ENCODE measurements at places on chromosomes 7 and 10.
A peak's percentile ranks its signal among the peaks of the same experiment; 100 is the strongest.

GRCh38 chr7:29865526-29865925 lies 59.2 kb downstream of the WIPF3 start:
- DNase-seq: no peak

GRCh38 chr7:48028938-48029337 lies at the start of gene SUN3:
Gene SUN3, minus strand, starts transcription at chr7:48029107. Its CDS starts 169 bp downstream, at chr7:48028938.
- no peak for DNase-seq

DNA sequence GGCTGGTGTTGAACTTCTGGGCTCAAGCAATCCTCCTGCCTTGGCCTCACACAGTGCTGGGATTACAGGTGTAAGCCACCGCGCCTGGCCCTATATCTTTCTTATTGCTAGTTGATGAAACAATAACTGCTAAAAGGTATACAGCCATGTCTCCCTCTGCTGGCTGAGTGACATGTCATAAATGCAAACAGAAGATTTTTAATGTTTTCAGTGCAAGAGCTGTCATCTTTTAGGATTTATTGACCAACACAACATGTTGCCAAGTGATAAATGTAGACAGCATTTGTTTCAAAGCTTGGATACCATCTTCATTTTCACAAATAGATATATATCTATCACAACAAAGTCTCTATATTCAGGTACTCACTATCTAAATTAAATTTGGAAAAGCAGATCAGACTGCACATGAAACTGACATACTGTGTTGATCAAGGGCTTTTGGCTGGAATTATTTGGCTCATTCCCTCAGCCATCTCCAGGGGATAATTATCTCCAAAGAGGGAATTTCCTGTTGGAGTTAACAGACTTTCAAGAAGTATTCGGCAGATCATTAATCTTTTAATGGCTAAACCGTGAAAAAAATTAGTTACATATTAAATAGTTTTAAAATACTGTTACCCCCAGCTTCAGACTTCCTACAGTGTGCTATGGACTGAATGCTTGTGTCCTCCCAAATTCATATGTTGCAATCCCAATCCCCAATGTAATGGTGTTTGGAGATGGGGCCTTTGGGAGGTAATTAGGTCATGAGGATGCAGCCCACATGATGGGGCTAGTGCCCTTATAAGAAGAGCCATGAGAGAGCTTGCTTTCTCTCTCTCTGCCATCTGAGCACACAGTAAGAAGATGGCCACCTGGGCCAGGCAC lies 41.3 kb upstream of the SRPK2 start:
- DNase-seq: peak; percentile 33

- no peak for DNase-seq
Observed at GRCh38 chr7:73674468-73675124, 7.0 kb downstream of the VPS37D start.

GRCh38 chr10:71512761-71513539 lies 116.2 kb downstream of the CDH23 start:
- no peak for DNase-seq

DNA sequence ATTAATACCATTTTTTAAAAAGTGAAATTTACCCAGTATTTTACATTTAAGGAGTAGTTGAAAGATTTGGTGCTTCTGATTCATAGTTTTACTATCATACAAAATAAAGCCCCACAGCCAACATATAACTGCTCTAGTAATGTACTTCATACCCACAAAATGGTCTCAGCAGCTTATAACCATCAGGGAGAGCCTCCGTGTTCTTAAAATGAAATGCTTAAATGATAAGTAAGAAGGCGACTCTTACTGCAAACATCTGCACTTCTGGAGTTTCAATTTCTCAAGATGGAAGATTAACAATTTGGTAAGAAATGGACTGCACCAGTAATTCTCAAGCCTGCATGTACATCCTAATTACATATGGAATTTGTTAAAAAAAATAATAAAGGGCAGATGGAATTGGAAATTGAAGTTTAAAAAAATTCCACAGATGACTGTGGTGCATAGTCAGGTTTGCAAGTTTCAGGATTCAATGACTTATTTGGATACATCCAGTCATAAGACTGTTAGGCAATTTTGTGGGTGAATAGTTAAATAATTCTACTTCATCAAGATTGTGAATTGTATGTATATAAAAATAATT lies 461.0 kb downstream of the KIF20B start:
- no peak for DNase-seq

DNA sequence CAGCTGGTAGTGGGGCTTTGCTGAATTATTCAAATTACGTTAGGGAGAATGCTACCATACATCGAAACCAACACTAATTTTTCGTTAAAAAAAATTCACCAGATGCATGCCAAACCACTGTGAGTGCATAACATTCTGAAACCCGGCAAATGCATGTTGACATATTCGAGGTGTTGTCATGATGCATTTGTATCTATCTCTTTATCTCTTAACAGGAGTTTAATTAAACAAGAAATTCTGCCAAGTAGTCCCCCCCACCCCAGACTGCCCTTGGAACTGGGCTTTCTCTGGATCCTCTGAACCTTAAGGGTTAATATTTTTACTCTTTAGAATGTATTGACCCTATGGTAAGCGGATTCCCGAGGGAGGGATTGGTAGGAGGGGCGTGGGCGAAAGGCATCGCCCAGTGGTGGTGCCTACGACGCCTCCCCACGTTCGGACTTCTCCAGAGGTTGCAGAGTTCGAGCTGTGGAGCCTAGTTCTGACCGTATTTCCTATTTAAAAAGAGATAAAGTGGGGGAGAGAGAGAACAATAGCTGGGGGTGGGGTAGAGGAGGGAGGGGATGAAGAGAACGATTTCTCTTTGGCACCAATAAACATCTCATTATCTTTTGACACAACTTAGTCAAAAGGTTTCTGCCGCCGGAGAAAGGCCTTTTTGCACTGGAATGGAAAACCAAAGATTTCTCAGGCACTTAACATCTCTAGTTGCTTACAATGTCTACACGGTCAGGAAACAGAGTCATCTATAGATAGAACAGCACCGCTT lies 7.2 kb downstream of the DLX6 start:
- no peak for DNase-seq

GRCh38 chr7:47648275-47648925 lies 66.5 kb upstream of the TNS3 start:
- DNase-seq: no peak
